ENCODE measurements at places on chromosomes 13 and 19. TPM values are rescaled to one million over a fixed set of nuclear protein-coding genes. Genes with fewer than 3 reads are reported as not detected.

Gene ELSPBP1
- not detected for total RNA-seq

Gene MAP4K1
- total RNA-seq = not detected

Gene SHISA7
- not detected for total RNA-seq

Gene CAPS
- 0.54 TPM for total RNA-seq

Gene TMEM272
- total RNA-seq = not detected

Gene GPR4
- total RNA-seq = not detected

Gene ZNF560
- total RNA-seq = 0.90 TPM

Gene ZNF30
- 2.8 TPM for total RNA-seq

Gene CEACAM8
- total RNA-seq = not detected

Gene ATXN8OS
- not detected for total RNA-seq

Gene FBXO27
- total RNA-seq = under 0.01 TPM

Gene URAD
- not detected for total RNA-seq

Gene SPRED3
- 0.90 TPM for total RNA-seq

Gene GIPC1
- 77.5 TPM for total RNA-seq

Gene ZNF66
- total RNA-seq = 2.0 TPM

Gene ZNF486
- 6.9 TPM for total RNA-seq

Gene ATP4B
- not detected for total RNA-seq

Gene ONECUT3
- not detected for total RNA-seq

GRCh38 chr19:55275851-55276719 lies 3.8 kb downstream of the HSPBP1 start:
- H3K27me3 ChIP-seq = no peaks in the 10 kb centered on the region
- H3K36me3 ChIP-seq = peaks cover 31% of the 10 kb centered on the region
- peaks cover 10% of the 10 kb centered on the region for H3K4me1 ChIP-seq
- H3K27ac ChIP-seq = no peak overlapping the region
- H3K4me3 ChIP-seq = no peak overlapping the region

- H3K27me3 ChIP-seq = no peaks in the 10 kb centered on the region
- H3K36me3 ChIP-seq = no peaks in the 10 kb centered on the region
- H3K4me1 ChIP-seq = no peaks in the 10 kb centered on the region
- H3K27ac ChIP-seq = no peak overlapping the region
- peak; percentile 65 for DNase-seq
These were observed 98.2 kb downstream of the OLFM4 start for GRCh38 chr13:53126841-53127245.

GRCh38 chr19:15701757-15702533 lies 25.9 kb upstream of the OR10H2 start:
- H3K27me3 ChIP-seq = no peaks in the 10 kb centered on the region
- no peak for DNase-seq
- no peaks in the 10 kb centered on the region for H3K4me1 ChIP-seq
- no peaks in the 10 kb centered on the region for H3K36me3 ChIP-seq
- no peak overlapping the region for H3K4me3 ChIP-seq

GRCh38 chr13:27308941-27309340 lies 38.3 kb downstream of the RASL11A start:
- peaks cover 6% of the 10 kb centered on the region for H3K4me1 ChIP-seq
- no peaks in the 10 kb centered on the region for H3K36me3 ChIP-seq
- H3K27ac ChIP-seq = no peak overlapping the region

DNA sequence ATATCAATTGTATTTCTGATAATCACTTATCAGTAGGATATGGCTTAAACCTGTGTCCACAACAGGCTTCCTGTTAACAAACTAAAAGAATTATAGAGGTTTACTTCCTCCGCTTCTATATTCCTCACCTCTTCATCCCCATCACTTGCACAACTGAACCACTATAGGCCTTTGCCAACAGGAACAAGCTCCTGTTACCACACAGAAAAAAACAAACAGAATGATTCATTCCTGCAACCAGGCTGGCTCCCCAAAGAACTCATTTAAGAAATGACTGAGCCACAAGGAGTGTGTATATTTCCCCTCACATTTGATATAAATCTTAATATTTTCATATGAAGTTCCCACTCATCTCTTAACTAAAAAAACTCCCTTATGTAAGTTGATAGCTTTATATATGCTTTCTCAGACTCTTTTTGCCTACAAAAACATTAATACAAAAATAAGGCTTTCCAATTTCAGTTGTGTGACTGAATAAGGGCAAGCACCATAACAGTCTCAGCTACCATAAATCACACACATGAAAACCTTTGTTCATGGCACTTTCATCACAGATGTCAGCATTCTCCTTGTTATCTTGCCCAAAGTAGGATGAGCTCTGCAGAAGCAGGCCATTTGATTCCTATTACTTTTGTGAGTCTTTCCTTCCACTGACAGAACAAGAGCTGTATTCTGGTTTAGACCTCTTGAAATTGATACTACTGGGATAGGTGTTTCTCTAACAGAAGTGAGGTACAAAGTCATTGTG lies 366.8 kb downstream of the SLITRK1 start:
- H3K36me3 ChIP-seq = no peaks in the 10 kb centered on the region
- H3K27ac ChIP-seq = no peak overlapping the region
- peak; percentile 22 for DNase-seq
- no peaks in the 10 kb centered on the region for H3K27me3 ChIP-seq

DNA sequence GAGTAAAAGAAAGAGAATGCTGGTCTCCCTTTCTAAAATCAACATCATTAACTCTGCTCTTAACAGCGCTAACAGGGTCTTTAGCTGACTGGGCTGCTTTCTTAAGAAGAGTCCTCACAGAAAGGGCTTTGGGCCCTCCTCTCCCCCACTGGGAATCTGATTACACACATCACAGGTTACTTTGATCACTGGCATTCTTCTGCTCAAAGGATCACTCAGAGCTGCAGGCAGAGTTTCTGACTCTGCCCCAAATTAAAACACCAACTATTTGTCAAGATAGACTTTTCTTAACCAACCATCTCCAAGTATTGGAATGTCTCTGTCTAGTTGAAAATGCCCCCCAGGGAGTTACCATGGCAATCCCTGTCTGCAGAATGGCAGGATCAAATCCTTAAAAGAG lies 31.1 kb upstream of the SIAH3 start:
- no peaks in the 10 kb centered on the region for H3K36me3 ChIP-seq
- H3K4me1 ChIP-seq = no peaks in the 10 kb centered on the region
- no peak for DNase-seq
- H3K4me3 ChIP-seq = no peak overlapping the region
- H3K27ac ChIP-seq = no peak overlapping the region
- H3K27me3 ChIP-seq = peaks cover 8% of the 10 kb centered on the region

- peaks cover 46% of the 10 kb centered on the region for H3K36me3 ChIP-seq
- peaks cover 31% of the 10 kb centered on the region for H3K4me1 ChIP-seq
- peak overlapping the region; percentile 20 for H3K27ac ChIP-seq
- H3K4me3 ChIP-seq = no peak overlapping the region
These were observed 38.3 kb downstream of the ZSWIM4 start for GRCh38 chr19:13833330-13834243.

DNA sequence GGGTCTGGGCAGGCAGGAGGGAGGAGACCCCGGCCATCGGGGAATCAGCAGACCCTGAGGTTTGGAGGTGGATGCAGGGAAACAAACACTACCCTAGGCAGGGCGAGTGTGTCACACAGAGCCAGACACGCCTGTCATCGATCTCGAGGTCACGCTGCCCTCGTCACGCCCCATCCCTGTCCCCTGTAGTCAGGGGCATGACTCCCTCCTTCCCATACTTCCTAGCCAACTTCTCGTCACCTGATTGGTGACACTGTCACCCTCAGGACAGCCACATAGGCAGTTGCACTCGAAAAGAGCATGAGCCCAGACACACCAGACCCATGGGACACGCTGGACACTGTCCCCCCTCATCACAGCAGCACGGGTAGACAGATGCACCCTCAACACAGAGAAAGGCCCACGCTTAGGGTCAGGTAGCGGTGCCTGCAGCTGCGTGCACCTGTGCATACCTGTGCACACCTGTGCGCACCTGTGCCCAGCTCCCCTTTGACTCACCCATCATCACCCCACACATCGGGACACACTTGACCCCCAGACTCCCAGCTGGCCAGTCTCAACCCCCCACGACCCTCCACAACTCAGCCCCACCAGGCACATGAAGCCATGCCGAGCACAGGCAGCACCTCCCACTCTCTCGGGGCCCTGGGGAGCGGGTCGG lies 11.9 kb downstream of the CILP2 start:
- no peak overlapping the region for H3K4me3 ChIP-seq
- no peaks in the 10 kb centered on the region for H3K4me1 ChIP-seq
- H3K27me3 ChIP-seq = peaks cover 12% of the 10 kb centered on the region
- no peak for DNase-seq

GRCh38 chr13:113273851-113274590 lies 23.0 kb upstream of the LAMP1 start:
- H3K27me3 ChIP-seq = no peaks in the 10 kb centered on the region
- DNase-seq = peak; percentile 87
- no peak overlapping the region for H3K27ac ChIP-seq

DNA sequence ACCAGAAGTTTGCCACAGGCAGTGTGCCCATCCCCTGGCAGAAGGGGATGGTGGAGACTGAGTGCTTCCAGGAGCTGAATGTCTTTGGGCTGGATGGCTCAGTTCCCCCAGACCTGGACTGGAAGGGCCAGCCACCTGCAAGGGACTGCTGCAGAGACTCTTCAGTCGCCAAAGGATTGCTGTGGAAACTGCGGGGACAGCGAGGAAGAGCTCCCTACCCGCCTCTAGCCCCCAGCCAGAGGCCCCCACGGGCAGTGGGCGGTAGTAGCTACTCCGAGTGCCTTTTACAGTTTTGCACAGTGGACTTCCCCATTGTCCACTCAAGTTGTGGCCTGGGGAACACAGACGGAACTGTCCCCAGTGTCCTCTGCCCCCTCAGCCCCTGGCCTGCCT lies 138.5 kb downstream of the ZDHHC20 start:
- H3K4me1 ChIP-seq = no peaks in the 10 kb centered on the region
- H3K27ac ChIP-seq = no peak overlapping the region
- no peak for DNase-seq
- H3K27me3 ChIP-seq = peaks cover 4% of the 10 kb centered on the region
- H3K4me3 ChIP-seq = no peak overlapping the region

GRCh38 chr19:43362179-43362578 lies 8.7 kb downstream of the CD177 start:
- no peak overlapping the region for H3K27ac ChIP-seq
- no peak overlapping the region for H3K4me3 ChIP-seq
- peaks cover 16% of the 10 kb centered on the region for H3K27me3 ChIP-seq
- H3K4me1 ChIP-seq = peaks cover 4% of the 10 kb centered on the region
- peak; percentile 64 for DNase-seq

- DNase-seq = peak; percentile 40
- no peak overlapping the region for H3K4me3 ChIP-seq
- no peaks in the 10 kb centered on the region for H3K27me3 ChIP-seq
- peak overlapping the region; percentile 62 for H3K27ac ChIP-seq
- no peaks in the 10 kb centered on the region for H3K36me3 ChIP-seq
- peaks cover 14% of the 10 kb centered on the region for H3K4me1 ChIP-seq
These were observed 51.6 kb downstream of the USP12 start for GRCh38 chr13:27120011-27120410.

- no peak overlapping the region for H3K4me3 ChIP-seq
- H3K27me3 ChIP-seq = no peaks in the 10 kb centered on the region
- no peak overlapping the region for H3K27ac ChIP-seq
- no peaks in the 10 kb centered on the region for H3K4me1 ChIP-seq
- peaks cover 1% of the 10 kb centered on the region for H3K36me3 ChIP-seq
- DNase-seq = no peak
These were observed 23.7 kb downstream of the KLF5 start for GRCh38 chr13:73082471-73082870.

GRCh38 chr19:38656171-38656981 lies 8.9 kb downstream of the ACTN4 start:
- H3K36me3 ChIP-seq = peaks cover 17% of the 10 kb centered on the region
- H3K4me3 ChIP-seq = no peak overlapping the region
- peaks cover 50% of the 10 kb centered on the region for H3K4me1 ChIP-seq
- peak overlapping the region; percentile 54 for H3K27ac ChIP-seq
- no peaks in the 10 kb centered on the region for H3K27me3 ChIP-seq

DNA sequence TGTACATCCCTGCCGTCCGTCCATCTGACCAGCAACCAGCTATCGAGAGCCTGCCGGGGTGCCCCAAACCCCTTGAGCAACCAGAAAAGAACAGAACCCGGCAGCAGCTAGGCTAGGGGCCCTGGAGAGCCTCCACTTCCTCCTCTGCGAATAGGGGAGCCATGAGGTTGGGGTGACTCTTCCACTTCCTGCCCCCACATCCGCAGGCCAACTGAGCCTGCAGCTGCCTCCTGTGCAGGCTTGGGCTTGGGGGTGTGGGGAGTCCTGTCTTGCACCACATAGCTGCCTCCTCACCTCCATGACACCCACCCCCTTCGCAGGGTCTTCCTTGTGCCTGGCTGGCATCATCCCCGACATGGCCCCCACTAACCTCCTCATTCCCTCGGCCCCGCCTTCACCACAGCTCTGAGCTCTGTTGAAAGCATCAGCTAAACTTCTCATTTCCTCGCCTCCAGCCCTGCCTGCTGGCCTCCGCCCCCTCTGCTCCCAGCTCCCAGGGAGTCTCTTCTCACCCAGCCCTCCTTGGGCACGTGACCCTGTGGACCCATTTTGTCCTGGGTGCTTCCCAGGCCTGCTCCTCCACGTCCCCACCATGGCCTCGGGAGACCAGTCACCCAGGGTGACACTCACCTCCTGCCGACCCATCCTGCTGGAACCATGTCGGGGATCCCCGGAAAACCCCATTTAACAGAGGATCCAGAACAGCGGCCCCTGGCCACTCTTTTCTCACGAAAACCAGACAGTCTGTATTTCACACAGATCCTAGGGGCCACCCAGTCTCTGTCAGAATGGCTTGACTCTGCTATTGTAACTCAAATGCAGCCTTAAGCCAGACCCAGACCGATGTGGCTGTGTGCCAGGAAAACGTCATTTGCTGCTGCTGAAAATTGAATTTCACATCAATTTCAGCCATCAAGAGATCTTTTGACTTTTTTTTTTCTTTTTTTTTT lies 50.4 kb downstream of the MYO9B start:
- H3K4me1 ChIP-seq = peaks cover 11% of the 10 kb centered on the region
- peak; percentile 25 for DNase-seq
- H3K4me3 ChIP-seq = no peak overlapping the region
- H3K36me3 ChIP-seq = peaks cover 20% of the 10 kb centered on the region

- H3K4me3 ChIP-seq = no peak overlapping the region
- no peak overlapping the region for H3K27ac ChIP-seq
- H3K36me3 ChIP-seq = no peaks in the 10 kb centered on the region
- no peak for DNase-seq
- H3K4me1 ChIP-seq = no peaks in the 10 kb centered on the region
These were observed 7.4 kb downstream of the CHST8 start for GRCh38 chr19:33628921-33629825.

- 0 out of 2 replicates have a peak, but pooled peaks cover 2% of the 10 kb centered on the region for H3K4me1 ChIP-seq
- no peaks in the 10 kb centered on the region for H3K27me3 ChIP-seq
- no peak overlapping the region for H3K4me3 ChIP-seq
- DNase-seq = peak; percentile 35
- no peak overlapping the region for H3K27ac ChIP-seq
- H3K36me3 ChIP-seq = no peaks in the 10 kb centered on the region
These were observed 183.5 kb downstream of the SPRY2 start for GRCh38 chr13:80157261-80157932.
